ENCODE measurements at places on chromosomes 6 and 20.

DNA sequence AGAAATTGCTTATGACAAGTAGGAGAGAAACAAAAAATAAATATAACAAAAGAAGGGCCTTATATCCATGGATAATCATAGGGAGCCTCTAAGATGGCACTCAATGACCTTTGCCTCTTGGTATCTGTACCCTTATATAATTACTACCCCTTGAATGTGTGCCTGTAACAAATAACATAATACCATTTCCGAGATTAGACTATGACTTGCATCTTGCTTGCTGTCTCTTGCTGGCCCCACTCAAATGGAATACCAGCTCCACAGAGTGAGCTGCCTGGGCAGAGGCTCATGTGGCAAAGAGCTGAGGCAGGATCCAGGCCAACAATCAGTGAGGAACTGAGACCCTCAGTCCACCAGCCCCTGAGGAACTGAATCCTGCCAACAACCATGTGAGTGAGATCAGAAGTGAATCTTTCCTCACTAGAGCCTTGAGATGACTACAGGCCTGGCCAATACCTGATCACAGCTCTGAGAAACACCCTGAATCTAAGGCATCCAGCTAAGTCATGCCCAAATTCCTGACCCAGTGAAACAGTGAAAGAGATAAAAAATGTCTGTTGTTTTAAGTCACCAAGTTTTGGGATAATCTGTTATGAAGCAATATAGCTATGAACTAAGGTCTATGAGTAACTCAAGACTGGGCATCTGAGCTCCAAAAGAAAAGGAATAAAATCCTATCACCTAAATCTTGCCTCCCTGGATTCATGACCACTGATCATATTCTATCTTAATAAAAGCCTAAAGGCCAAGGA is 5.5 kb downstream of the KATNA1 start:
- DNase-seq: no peak

DNA sequence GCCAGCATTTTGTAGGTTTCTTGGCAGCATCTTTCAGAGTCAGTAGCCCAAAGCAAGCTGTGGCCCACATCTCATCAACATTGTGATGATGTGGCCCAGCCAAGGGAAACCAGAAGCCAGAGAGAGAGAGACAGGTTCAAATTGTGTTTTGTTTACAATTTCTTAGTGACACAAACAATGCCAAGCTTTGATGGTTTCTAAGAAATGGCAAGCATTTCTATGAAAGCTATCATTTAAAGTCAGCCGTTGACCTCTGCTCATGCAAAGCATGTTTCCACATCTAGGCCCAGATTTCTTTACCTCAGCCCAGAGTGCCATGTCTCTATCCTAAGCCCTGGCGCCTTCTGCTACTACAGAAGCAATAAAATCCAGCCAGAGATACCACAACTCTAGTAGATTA is 32.9 kb downstream of the GCM1 start:
- no peak for DNase-seq

- no peak for DNase-seq
Measured at GRCh38 chr20:14916360-14916920, 579.0 kb upstream of the FLRT3 start.

DNA sequence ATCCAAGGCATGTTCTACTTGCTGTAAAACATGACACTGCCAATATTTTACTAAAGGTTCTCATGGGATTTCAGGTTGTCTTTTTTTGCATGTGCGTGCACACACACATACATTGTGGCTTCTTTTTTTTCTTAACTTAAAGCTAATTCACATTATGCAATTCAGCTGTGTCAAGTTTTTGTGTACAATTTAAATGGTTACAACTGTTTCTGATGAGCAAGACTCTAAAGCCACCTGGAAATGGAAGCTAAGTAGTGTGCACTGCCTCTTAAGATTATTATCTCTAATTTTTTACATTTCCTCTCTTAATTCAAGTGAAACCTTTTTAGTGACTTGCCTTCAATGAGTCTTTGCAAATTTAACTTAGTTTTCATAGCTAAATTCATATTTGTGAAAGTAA is 75.3 kb downstream of the TULP4 start:
- DNase-seq: no peak

- no peak for DNase-seq
Measured at GRCh38 chr6:144223686-144224085, 61.4 kb upstream of the UTRN start.

GRCh38 chr20:45781391-45781931 is 10.2 kb downstream of the WFDC3 start:
- no peak for DNase-seq

DNA sequence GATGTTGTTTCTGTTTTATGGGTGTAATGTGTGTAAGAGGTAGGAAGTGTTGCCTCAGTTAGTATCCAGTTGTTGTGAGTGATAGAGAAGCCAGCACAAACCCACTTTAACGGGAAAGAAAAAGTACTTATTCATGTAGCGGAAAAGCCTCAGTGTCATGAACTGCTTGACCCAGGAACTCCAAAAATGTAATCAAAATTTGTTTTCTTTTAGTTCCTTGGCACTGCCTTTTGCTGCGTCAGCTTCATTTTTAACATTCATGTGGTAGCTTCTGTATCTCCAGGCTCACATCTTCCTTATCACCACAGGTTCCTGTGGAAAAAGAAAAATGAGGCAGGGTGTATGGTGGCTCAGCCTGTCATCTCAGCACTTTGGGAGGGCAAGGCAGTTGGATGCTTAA is 46.4 kb upstream of the CCDC28A start:
- no peak for DNase-seq

- no peak for DNase-seq
Measured at GRCh38 chr6:151349651-151350270, 41.6 kb downstream of the ZBTB2 start.

- no peak for DNase-seq
Measured at GRCh38 chr20:38342713-38343310, 3.5 kb upstream of the LBP start.

GRCh38 chr6:26335231-26335630 is 29.8 kb upstream of the BTN3A2 start:
- no peak for DNase-seq

- no peak for DNase-seq
Measured at GRCh38 chr20:3783068-3783489, 1.8 kb upstream of the SPEF1 start.

- no peak for DNase-seq
Measured at GRCh38 chr20:44084439-44084838, 102.5 kb downstream of the JPH2 start.

DNA sequence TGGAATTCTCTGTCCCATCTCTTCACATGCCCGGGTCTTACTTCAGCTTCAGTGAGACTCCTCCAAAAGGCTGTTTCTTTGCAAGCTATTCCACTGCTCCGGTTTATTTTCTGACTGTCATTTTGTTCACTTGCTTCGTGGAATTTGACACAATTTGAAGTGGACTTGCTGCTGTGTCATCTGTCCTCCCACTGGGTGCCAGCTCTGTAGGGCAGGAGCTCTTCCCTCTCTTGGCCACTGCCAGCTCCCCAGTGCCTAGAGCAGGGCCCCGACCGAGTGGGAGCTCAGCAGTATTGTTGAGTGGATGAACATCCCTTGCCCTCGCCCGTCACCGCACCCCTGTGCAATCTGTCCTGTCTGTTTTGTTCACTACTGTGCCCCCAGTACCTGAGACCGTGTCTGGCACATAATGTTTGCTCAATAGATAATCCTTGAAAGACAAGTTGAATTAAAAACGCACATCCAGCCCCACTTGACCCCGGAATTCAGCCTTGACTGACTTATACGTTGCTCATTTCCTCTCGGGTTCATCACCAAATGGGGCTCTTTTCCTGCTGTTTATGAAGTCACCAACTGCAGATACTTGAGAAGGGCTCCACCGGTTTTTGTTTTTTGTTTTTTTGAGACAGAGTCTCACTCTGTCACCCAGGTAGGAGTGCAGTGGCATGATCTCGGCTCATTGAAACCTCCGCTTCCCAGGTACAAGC is 170.3 kb upstream of the KCNG1 start:
- DNase-seq: no peak

DNA sequence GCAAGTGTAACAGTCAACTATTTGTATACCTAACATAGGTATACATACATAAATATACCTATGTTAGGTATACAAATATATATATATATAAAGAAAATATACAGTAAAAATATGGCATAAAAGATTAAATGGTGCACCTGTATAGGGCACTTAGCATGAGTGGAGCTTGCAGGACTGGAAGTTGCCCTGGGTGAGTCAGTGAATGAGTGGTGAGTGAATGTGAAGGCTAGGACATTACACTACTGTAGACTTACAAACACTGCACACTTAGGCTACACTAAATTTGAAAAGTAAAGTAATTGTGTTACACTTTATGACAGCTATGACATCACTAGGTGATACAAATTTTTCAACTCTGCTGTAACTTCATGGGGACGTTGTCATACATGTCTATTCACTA is 65.6 kb downstream of the CDC5L start:
- no peak for DNase-seq

DNA sequence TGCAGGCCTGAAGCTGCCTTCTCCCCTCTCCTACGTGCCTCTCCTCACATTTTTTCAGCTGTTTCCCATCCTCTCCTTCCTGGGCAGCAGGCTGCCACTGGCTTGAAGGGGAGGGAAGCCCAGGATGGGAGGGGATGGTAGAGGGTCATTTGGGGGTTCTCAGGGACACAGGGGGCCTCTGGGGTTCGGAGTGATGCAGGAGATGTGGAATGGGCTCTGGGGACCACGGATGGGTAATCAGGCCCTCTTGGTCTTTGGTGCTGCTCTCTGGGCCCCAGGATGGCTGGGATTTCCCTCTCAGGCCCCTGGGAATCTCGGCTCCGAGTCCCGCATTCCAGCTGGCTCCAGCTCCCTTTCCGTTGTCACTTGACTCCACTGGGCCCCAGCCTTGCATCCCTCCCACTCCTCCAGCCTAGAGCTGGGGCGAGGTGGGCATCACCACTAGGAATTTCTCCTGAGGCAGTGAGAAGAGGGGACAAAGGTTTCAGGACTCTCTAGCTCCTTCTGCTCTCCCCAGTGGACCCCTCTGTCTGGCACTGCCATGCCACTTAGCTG is 2.0 kb upstream of the DDR1 start:
- DNase-seq: no peak

GRCh38 chr6:70680396-70680795 is 12.7 kb downstream of the SMAP1 start:
- no peak for DNase-seq

DNA sequence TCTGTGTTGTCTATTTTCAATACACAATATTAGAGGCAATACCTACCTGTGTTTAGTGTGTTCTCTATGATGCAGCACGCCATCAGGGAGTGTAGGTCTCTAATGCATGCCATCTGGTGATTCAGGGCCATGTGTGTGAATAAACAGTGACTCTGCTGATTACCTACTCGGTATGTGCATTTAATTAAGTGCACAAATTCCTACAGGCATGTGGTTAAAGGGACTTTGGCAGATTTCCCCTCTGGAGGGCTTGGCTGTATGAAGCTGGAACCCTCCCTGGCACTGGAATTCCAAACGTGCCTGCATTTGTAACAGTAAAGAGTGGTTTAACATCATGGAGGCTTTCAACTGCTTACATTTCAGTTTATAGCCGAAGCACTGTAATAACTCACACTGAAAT is 401.5 kb upstream of the SASH1 start:
- no peak for DNase-seq

- no peak for DNase-seq
Measured at GRCh38 chr20:53654932-53655624, 61.4 kb upstream of the ZNF217 start.

- DNase-seq: no peak
Measured at GRCh38 chr20:59473742-59474141, 130.6 kb upstream of the PHACTR3 start.

GRCh38 chr20:43844778-43845614 is 69.7 kb upstream of the TOX2 start:
- no peak for DNase-seq

DNA sequence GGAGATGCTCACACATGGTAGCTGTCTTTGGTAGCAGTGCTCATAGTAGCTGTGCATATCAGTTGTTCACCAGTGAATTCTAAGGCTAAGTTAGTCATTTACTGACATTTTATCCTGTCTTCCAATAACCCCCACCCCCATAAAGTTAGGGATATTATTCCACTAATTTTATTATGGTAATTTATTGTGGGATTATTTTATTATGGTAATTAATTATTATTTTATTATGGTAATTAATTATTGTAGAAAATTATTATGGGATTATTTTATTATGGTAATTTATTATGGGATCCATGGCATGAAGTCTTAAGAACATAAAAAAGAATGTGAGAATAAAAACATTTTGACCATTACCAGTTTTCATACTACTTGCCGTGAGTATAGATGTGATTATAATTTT is 406.5 kb downstream of the LAMA2 start:
- DNase-seq: no peak

DNA sequence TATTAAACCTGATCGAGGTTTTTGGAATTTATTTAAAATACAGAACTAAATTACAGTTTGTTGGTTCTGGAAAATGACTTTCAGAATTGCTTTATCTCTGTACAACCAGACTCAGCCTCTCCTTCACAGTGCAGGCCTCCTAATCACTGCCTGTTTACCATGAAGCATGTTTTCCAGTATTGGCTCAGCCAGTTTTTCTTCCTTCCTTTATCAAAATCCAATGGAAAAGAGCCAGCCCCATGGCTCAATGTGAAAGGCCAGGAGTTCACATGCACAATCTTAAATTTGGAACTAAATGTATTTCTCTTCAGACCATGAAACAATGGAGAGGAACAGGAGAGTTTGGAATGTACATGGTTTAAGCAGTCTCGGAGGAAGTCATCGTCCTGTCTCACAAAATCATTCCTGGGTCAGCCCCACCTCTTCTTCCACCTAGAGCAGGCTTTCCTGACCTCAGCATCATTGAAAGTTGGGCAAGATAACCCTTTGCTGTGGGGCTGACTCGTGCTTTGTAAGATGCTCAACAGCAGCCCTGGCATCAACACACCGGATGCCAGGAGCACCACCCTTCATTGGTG is 680.9 kb upstream of the AGPAT4 start:
- DNase-seq: no peak

DNA sequence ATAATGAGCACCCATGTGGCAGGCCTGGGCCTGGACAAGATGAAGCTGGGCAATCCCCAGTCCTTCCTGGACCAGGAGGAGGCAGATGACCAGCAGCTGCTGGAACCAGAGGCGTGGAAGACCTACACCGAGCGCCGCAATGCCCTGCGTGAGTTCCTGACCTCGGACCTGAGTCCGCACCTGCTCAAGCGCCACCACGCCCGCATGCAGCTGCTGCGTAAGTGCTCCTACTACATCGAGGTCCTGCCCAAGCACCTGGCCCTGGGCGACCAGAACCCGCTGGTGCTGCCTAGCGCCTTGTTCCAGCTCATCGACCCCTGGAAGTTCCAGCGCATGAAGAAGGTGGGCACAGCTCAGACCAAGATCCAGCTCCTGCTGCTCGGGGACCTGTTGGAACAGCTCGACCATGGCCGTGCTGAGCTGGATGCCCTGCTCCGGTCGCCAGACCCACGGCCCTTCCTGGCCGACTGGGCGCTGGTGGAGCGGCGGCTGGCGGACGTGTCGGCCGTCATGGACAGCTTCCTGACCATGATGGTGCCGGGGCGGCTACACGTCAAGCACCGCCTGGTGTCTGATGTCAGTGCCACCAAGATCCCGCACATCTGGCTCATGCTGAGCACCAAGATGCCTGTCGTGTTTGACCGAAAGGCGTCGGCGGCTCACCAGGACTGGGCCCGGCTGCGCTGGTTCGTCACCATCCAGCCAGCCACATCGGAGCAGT is 1.9 kb downstream of the FNDC11 start:
- no peak for DNase-seq

- DNase-seq: peak; percentile 72
Measured at GRCh38 chr6:292506-293192, 362 bp downstream of the DUSP22 start.

Data from T-helper 9 cell (primary cell).